M059J (cell line): ENCODE measurements at places on chromosomes 3 and 15. TPM values are rescaled to one million over a fixed set of nuclear protein-coding genes. Genes with fewer than 3 reads are reported as not detected.

Gene CLDN11
- 39.0 and 39.7 TPM in 2 replicates for total RNA-seq

DNA sequence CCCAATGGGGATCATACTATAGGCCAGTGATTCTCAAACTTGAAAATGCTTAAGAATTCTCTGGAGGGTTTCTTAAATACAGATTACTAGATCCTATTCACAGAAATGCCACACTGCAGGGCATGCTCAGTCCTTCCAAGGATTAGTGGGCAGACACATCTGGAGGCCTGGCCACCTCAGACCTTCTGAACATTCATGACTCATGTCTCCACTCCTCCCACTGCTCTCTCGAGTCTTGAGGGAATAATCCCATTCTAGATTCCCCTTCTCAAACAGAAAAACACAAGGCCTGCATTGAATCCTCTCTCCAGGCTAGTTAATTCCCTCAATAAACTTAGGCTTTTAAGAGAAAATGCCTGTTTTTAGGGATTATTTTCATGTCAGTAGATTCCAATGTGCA, 22.1 kb downstream of the ZNF621 start:
- peak; percentile 62 for DNase-seq

Gene TGM4
- not detected in 2 replicates for total RNA-seq

DNA sequence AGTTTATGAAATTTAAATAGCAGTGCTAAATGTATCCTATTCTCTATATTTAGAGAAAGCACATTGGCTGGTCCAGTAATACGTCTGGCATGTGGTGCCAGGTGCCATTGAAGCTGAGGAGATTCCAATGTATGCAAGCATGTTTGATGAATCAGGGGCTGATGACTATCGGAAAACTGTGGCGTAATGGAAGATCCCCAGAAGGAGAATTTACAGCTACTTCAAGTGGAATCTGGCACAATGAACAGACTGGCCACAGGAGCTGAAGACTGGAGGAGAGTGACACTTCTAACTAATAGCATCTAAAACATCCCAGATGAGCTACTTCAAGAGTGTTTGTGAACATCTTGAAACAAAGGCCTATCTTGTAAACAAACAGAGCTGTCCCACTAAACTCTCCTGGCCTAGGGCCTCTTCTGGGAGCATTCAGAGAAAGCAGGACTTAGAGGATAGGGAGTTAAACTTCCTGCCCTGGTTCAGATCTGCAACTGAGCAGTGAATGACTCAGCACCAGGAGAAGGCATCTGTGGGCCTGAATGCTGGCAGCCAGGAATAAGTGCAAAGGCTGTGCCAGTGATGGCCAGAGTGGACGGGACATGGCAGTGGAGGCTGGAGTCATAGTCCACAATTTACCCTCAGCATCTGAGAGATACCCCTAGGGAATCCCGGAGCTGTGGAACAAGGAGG, 15.2 kb upstream of the ACTC1 start:
- DNase-seq: peak; percentile 97

DNA sequence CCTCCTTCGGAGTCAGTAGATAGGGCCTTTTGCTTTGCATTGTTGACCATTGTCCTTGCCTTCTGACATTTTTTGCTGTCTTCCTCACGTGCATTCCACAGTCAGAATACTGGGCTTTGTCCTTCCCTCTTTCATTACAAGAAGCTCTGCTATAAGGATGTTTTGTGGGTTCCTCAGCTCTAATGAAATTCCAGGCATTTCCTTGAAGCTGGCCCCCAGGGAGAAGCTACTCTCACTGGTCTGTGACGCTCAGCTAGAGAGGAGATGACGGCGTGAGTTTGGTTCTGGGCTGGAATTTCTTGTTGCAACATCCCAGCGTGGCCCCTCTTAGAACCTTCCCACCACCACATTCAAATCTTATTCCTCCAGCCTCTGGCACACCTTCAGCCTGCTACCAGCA, 210.2 kb downstream of the TJP1 start:
- DNase-seq: peak; percentile 85

- DNase-seq: peak; percentile 4
Measured at GRCh38 chr3:156358232-156358631, 196.7 kb downstream of the SSR3 start.

Gene B3GALNT1
- total RNA-seq: 52.8 and 55.3 TPM in 2 replicates
